ENCODE measurements at places on chromosomes 12 and 14. TPM values are rescaled to one million over a fixed set of nuclear protein-coding genes. Genes with fewer than 3 reads are reported as not detected.
A peak's percentile ranks its signal among the peaks of the same experiment; 100 is the strongest.

- H3K4me1 ChIP-seq, result peaks cover 24% of the 10 kb centered on the region
- no peak overlapping the region for H3K4me3 ChIP-seq
- DNase-seq, result peak; percentile 77
- peaks cover 14% of the 10 kb centered on the region for H3K27me3 ChIP-seq
- peaks cover 11% of the 10 kb centered on the region for H3K36me3 ChIP-seq
Measured at GRCh38 chr14:50342221-50343078, 30.3 kb downstream of the DMAC2L start.

DNA sequence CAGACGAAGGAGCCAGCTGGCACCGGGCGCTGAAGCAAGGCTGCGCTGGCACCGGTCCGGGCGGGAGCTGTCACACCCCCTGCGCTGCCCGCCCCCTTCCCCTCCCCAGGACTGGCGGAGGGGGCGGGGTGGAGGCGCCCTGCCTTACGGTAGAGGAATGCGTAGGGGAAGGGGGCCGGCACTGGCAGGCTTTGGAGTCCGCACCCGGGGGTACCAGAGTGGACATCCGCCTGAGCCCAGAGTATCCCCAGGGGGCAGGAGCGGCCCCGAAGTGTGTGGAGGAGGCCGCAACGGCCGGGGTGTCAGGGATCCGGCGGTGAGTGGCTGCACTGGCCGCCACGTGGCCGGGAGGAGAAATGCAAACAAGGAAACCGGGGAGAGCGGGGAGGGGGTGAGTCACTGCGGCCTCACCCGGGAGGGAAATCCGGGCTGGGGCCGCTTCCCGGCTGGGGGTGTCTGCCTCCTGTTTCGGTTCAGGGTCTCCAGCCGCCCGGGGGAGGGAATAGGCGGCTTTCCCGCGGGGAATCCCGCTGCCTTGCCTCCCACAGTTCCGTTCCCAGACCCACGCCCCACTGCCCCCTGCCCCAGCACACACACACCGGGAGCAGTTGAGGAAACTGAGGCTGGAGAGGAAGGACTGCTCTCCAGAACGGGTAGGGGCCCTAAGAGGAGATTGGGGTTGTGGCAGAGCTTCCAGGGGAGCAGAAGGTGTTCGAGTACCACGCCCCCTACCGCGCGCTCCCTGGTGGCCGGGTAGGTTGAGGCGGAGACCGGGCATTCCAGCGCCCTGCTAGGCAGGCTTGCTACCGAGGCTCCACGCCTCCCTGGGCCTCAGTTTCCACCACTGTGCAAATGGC lies at the start of gene RAPGEF3:
RAPGEF3 (minus strand) TSS at position 47 of the 857 bp plus-strand sequence. CDS start 324 bp downstream, outside the sequence.
- peak within 1 kb of the TSS; percentile 60 for H3K27ac ChIP-seq
- peak; percentile 91 for DNase-seq
- peaks cover 59% of the 10 kb centered on the region for H3K4me1 ChIP-seq
- no peaks in the 10 kb centered on the region for H3K36me3 ChIP-seq
- H3K4me3 ChIP-seq, result peak within 1 kb of the TSS; percentile 82

Gene EID3
- total RNA-seq, result 9.0 TPM

Gene NEUROD4
- total RNA-seq, result not detected

Gene STAC3
- 5.5 TPM for total RNA-seq

Gene EFS
- not detected for total RNA-seq

DNA sequence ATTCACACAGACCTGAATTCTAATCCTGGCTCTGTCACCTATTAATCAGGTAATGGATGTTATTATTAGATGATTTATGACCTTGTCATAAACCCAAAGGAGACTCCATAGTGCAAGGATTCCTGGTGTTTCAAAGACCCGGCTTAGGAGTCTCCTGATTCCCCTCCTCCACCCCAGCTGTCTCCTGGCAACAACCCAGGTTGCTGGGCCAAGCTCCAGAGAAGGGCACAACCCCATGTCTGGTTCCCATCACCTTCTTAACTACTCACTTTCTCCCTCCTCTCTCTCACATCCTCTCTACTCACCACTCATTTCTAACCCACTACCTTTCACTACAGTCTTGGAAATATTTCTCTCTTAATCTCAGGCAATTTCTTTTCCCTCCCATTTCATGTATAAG lies 41.6 kb downstream of the RHOJ start:
- no peaks in the 10 kb centered on the region for H3K4me1 ChIP-seq
- H3K27me3 ChIP-seq, result peaks cover 3% of the 10 kb centered on the region
- H3K27ac ChIP-seq, result no peak overlapping the region
- no peak overlapping the region for H3K4me3 ChIP-seq
- DNase-seq, result no peak

GRCh38 chr12:69936214-69936731 lies 111.2 kb downstream of the MYRFL start:
- H3K27ac ChIP-seq, result no peak overlapping the region
- peaks cover 1% of the 10 kb centered on the region for H3K27me3 ChIP-seq
- DNase-seq, result no peak
- H3K4me1 ChIP-seq, result no peaks in the 10 kb centered on the region
- H3K4me3 ChIP-seq, result no peak overlapping the region
- H3K36me3 ChIP-seq, result no peaks in the 10 kb centered on the region

DNA sequence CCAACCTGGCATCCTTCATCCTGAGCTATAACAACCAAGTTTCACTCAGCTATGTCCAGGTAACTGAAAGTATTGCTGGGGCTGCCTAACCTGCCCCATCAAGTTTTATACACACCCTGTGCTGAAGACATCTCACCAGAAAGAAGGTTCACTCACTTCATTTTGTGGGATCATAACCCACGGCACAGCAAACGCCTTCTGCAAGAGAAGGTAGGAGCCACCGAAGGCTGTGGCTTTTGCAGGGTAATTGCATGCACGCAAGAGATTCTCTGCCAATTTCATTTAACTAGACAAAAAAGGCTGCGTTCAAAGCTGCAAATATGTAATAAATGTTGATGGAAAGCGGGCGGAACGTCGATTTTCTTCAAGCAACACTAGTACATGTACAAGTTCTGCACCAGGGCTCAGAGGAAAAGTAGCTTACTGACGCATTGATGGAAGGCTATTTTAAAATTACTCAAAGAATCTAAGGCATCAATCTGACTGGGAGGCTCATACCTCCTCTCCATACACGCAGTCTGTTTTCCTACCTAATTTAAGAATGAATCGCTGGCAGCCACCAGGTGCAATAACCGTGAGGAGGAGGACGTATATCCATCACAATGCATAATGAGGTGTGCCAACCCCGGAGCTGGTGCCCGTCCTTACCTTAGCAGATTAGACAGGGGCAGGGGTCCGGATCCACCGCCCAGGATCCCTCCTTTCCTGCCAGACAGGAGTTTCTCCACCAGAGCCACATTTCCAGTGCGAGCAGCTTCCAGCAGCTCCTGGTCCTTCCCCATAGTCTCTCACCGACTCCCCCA lies 1.1 kb downstream of the ANKS1B start:
- peaks cover 13% of the 10 kb centered on the region for H3K4me1 ChIP-seq
- peaks cover 63% of the 10 kb centered on the region for H3K27me3 ChIP-seq
- peak overlapping the region; percentile 41 for H3K27ac ChIP-seq
- no peaks in the 10 kb centered on the region for H3K36me3 ChIP-seq
- DNase-seq, result no peak

Gene GLT1D1
- total RNA-seq, result 2.2 TPM

DNA sequence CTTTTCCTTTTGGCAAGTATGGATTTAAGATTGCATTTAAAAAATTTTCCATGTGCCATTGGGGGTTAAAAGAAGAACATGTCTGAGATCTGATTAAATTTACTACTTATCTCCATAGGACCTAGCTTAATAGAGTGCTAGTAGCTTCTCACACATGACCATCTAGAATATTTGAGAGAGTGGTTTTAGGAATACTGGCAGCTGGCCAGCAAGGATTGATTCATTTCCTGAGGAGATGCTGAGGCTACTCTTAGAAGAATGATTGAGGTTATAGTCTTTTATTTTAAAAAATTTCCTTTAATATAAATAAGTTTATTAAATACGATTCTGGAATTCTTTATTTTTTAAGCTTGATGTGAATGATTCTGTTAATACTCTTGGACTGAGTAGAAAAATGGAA lies 56.2 kb downstream of the MIPOL1 start:
- H3K27me3 ChIP-seq, result no peaks in the 10 kb centered on the region
- DNase-seq, result no peak

Gene PIWIL1
- not detected for total RNA-seq

DNA sequence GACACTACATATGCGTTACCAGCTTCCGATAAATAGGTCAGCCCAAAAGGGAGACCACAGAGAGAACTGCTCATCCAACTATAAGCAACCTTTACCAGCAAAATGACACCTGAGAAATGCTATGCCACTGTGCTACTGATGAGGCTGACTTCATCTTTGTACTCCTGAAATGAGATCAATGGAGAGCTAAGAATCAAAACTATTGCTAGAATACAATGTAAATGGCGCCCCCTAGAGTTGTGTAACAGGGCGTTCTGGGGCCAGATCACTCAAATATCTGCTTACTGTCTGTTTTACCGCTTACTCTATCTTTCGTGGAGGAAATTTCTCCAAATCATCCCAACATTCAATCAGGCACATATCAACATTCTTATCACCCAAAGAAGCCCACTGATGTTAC lies 4.6 kb downstream of the ZNF384 start:
- peak overlapping the region; percentile 30 for H3K4me3 ChIP-seq
- H3K27me3 ChIP-seq, result no peaks in the 10 kb centered on the region
- H3K4me1 ChIP-seq, result peaks cover 41% of the 10 kb centered on the region
- H3K27ac ChIP-seq, result peak overlapping the region; percentile 67
- peak; percentile 85 for DNase-seq
- peaks cover 42% of the 10 kb centered on the region for H3K36me3 ChIP-seq

DNA sequence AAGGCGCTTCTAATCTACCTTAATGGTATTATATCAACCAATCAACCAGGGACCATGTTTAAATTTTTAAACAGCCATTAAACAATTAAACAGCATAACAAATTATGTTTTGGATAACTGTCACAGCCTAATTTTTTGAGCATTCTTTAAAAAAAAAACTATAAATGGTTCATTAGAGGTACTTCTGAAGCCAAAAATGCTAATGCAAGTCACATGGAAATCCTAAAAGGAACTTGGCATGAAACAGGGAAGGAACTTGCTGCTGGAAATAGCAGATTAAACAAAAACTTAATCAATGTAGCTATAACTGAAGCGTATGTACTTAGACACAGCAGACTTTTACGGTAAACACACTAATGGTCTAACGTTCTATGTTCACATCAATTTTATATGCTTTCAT lies 190.2 kb upstream of the BTG1 start:
- H3K4me3 ChIP-seq, result no peak overlapping the region
- H3K4me1 ChIP-seq, result peaks cover 21% of the 10 kb centered on the region
- no peaks in the 10 kb centered on the region for H3K36me3 ChIP-seq

DNA sequence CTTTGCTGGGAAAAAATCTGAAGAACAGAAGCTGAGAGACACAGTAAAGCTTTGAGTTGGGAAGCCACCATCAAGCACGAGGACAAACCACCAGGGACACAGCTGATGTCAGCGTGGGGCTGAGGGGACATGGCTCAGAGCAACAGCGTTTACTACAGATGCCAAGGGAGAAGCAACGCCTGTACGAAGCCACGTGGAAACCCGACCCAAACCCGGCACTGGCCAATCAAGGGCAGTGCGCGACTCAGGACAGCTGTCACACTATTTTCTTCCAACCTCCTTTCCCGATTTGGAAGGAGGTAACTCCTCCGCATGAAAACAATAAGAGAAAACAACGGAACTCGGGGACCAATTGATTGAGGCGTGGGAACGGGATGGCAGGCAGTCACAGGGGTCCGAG lies 20.2 kb upstream of the CHGA start:
- no peak for DNase-seq
- H3K4me3 ChIP-seq, result no peak overlapping the region
- H3K4me1 ChIP-seq, result peaks cover 21% of the 10 kb centered on the region
- no peaks in the 10 kb centered on the region for H3K36me3 ChIP-seq

DNA sequence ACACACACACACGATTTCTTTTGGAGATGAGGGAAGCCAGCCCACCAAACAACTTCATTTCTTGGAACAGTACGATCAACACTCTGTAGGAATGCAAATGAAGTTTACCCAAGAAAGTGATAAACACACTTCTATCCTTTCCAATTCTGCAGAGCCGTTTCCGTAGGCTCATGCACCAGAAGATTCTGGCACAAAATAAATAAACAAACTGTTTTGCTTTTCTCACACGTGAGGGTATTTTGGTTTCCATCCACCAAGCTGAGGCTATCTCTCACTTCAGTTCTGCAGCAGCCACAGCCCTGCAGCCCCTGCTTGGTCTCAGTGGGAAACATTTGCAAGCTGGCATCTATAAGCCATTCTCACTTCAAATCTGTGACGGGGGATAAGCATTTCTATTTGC lies 15.3 kb upstream of the TSPAN11 start:
- H3K4me3 ChIP-seq, result no peak overlapping the region
- no peak overlapping the region for H3K27ac ChIP-seq
- H3K27me3 ChIP-seq, result peaks cover 2% of the 10 kb centered on the region
- no peak for DNase-seq
- no peaks in the 10 kb centered on the region for H3K4me1 ChIP-seq

GRCh38 chr12:66587912-66588311 lies 91.0 kb downstream of the GRIP1 start:
- no peak overlapping the region for H3K4me3 ChIP-seq
- no peak for DNase-seq
- no peaks in the 10 kb centered on the region for H3K4me1 ChIP-seq
- H3K27ac ChIP-seq, result no peak overlapping the region
- H3K36me3 ChIP-seq, result no peaks in the 10 kb centered on the region

- no peaks in the 10 kb centered on the region for H3K4me1 ChIP-seq
- peaks cover 2% of the 10 kb centered on the region for H3K27me3 ChIP-seq
- no peaks in the 10 kb centered on the region for H3K36me3 ChIP-seq
Measured at GRCh38 chr14:32027255-32027939, 49.7 kb upstream of the ARHGAP5 start.

- H3K4me3 ChIP-seq, result no peak overlapping the region
- H3K36me3 ChIP-seq, result no peaks in the 10 kb centered on the region
- no peak overlapping the region for H3K27ac ChIP-seq
- DNase-seq, result no peak
Measured at GRCh38 chr12:57187222-57188089, 29.1 kb upstream of the NXPH4 start.

- no peaks in the 10 kb centered on the region for H3K36me3 ChIP-seq
- no peak overlapping the region for H3K27ac ChIP-seq
- no peak for DNase-seq
- peaks cover 24% of the 10 kb centered on the region for H3K27me3 ChIP-seq
- H3K4me1 ChIP-seq, result peaks cover 2% of the 10 kb centered on the region
Measured at GRCh38 chr12:10397296-10397695, 7.5 kb upstream of the KLRK1 start.
